ENCODE measurements at places on chromosomes 3 and 15.
A peak's percentile ranks its signal among the peaks of the same experiment; 100 is the strongest.

- no peak for DNase-seq
These were observed 127.0 kb upstream of the ROBO2 start for GRCh38 chr3:76912841-76913383.

GRCh38 chr3:126979046-126979628 is 3.8 kb upstream of the PLXNA1 start:
- no peak for DNase-seq

- DNase-seq, result no peak
These were observed 86.6 kb downstream of the HMG20A start for GRCh38 chr15:77507143-77507897.

DNA sequence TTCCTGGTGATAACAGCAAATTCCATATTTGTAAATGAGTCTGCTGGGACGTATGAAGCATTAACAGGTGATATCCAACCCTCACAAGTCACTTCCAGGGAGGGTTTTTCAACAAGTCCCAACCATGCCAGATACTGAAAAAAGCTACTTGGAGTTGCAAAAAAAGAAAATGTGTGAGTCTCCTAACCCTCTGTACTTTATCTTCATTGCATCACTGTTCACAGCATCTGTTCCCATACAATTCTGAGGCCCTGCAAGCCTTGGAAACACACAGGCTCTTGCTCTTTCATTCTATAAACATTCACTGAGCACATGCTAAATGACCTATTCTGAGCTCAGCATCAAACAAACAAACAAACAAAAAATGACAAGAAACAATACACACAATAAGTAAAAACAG is 120.8 kb downstream of the RFTN1 start:
- no peak for DNase-seq

DNA sequence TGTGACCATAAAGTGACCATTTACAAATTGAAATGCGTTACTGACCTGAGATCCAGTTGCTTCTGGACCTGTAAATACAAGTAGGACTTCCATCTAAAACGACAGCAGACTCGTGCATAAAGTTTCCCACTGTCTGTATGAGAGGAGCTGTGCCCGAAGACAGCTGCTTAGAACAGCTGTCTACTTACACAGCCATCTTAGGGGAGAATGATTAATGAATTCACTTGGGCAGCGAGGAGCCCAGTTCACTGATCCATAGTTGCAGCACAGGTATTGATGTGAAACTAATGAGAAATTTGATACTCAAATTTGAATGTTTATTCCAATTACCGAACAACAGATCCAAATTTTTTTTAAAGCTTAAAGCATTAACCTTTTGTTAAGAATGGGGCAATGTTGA is 748.1 kb downstream of the NR2F2 start:
- no peak for DNase-seq

DNA sequence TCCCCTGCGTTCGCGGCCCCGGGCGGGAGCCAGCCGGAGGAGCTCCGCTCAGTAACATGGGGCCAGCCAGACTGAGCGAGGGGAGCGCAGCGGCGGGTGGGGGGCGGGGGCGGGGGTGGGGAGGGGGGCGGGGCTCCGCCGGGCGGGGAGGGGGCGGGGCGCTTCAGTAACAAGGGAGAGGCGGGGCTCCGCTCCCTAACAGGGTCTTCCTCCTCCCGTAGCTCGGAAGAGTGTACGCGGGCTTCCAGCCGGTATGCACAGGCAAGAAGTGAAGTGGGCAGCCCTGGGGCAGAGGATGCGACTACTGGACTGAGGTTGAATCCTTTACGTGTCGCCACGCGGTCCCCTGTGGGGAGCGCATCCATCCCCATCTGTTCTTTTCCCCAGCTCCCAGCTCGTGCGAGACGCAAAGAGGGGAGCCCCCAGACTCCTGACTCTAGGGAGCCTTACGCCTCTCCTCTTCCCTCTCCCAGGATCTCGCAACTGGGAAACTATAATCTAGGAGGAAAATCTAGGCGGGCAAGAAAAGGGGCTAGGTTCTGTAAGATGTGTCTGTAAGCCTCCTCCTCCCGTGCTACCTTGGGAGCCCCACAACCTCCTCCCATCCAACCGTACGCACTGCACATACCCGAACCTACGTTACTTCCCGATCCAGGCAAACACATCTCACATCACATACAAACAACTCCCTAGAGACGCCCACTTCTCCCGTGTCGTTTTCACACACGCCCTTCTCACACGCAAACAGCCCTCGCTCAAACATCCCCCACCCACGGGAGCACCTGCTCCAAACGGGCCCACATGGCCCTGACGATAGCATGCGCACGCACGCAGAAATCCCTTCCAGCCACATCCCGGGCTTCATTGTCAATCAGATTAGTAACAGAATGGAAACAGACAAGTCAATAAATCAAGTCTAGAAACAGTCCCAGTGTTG is at the start of gene SHF:
SHF (minus strand) TSS at position 73 of the 937 bp plus-strand sequence; CDS start at position 58, 15 bp downstream.
- peak; percentile 32 for DNase-seq

DNA sequence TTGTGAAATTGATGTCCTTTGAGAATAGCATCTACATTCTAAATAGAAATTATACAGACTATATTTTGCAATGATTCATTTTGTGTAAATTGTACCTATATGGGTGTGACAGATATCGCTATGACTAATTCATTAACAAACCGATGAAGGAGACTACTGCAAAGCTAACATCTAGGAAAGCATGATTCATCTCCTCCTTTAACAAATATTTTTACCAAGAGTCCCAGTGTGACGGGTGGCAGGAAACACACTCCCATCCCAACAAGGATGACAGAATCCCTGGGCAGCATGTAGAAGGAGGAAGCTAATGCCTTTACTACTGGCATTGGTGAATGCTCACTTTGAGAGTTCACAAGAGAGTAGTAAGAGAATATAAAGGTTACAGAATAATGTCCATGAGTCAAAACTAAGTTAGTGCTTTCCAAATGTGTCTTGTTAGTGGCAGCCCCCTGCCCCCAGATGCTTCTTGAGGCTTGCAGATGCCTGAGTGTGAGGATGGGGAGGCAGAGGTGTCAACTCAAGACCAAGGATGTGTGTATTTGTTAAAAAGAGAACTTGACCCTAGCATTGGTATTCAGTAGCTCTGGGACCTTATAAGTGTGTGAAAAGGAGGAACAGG is 180.6 kb downstream of the FMN1 start:
- no peak for DNase-seq

DNA sequence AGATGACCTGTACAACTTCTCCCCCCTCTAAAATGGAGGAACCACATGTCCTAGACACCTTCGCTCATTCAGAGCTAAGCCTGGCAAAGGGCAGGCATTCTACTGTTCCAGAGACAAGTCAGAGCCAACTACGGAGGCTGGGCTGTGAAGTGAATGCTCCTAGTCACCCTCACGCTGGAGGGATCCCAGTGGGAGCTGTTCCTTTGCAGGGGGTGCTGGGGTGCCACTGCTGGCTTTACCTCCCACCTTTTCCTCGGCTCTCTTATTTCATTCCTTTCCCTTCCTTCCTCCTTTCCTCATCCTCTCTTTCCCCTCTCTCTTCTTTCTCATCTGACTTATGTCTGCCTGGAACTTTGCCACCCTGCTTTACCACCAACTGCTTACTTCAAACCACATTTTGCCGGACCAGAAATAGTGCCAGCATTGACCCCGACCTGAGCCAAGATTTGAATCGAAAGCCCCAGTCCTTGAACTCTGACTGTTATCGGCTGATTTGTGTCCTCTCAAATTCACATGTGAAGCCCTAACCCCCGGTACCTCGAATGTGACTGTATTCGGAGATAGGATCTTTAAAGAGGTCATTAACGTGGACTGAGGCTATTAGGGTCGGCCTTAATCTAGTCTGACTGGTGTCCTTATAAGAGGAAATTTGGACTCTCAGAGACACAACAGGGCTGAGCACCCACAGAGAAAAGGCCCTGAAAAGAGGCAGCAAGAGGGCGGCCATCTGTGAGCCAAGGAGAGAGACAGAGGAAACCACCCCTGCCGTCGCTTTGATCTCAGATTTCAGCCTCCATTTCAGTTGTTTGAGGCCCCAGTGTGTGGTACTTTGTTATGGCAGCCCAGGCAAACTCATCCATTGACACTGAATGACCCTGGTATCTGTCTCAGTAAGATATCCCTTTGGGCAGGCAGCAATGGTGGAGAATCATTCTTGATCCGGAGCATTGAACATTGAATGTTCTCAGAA is 31.3 kb upstream of the TBC1D21 start:
- no peak for DNase-seq

DNA sequence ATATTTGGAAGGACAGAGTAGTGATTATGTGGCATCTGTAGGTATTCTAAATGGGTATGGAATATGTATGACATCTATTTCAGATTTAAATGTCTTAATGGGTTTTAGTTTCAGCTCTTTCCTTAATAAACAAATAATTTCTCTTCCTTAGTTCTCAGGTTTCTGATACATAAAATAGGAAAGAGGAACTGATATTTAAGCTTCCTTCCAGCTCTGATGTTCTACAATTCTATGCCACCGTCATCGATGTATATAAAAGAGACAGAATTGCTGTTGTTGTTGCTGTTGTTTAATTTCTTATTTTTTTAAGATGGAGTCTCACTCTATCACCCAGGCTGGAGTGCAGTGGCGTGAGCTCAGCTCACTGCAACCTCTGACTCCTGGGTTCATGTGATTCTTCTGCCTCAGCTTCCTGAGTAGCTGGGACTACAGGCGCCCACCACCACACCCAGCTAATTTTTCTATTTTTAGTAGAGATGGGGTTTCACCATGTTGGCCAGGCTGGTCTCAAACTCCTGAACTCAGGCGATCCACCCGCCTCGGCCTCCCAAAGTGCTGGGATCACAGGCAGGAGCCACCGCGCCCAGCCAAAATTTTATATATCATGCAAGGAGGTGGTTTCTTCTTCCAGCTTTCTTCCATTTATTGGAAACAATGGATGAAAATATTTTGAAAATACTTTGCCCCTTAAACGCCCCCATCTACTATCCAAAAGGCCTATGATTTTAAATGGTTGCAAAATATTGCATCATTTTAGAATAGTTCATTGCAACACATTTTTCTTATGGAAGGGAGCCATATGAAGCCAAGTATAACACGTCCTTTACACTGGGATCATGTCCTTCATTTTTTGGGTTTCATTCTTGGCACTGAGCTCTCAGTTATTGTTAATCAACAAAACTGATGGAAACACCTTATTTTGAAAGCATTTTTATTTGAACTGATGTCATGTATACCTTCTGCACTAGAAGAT is 13.9 kb upstream of the C15orf61 start:
- DNase-seq, result no peak

- no peak for DNase-seq
These were observed 79.2 kb upstream of the OCA2 start for GRCh38 chr15:28178290-28178689.

DNA sequence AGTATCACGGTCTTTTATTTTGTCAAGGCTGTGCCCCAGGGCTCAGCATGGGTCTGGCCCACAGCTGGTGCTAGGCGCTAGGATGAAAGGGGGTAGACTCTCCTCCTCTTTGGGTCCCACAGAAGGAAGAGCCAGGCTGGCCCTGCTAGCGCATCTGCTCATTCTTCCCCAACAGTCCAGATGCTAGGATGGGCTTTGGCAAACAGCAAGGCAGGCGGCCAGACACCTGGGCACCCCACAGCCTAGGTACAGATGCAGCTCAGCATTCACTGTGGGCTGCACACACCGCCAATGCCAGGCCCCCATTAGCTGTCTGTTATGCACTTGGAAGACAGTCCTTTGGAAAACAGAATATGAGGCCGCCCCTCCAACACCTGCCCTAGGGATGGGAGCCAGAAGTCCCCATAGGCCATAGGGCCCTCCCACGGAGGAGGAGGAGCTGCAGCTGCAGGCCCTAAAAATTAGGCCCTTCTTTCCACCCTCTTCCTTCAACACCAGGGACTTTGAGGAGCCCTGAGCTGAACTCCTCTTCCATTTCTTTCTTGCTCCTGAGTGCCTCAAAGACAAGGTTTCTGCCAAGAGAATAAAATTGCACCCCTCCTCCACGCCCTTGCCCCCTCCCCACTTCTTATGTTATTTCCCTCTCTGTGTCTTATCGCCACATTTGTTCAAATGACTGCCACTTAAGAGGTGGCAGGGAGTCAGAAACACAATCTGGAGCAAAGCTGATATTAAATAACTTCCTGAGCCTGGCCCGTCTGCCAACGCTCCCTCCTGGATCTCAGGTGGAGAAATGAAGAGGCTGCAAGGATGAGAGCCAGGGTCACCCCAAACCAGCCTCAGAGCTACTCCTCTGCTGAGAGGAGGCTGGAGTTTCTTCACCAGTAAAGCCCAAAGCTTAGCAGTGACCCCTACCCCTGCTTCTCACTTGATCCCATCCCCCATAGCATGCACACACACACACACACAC is 13.7 kb downstream of the NTRK3 start:
- no peak for DNase-seq

- DNase-seq, result no peak
These were observed 60.0 kb downstream of the CHST2 start for GRCh38 chr3:143179603-143180002.

DNA sequence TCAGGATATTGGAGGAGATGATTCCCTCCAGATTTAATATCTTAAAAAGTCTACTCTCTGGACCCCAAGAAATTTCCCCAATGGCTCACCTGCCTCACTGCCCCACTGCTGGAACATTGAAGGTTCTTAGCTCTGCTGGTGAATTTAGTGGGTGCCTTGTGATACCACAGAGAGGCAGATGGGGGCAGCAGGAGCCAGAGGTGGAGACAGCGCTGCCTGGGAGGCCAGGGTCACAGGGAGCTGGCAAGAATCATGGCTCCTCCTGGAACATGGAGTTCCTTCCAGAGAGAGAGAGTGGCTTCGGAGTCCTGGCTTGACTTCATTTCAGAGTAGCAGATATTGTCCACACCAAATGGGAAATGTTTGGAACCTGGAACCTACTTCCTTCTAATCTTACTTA is 263.5 kb upstream of the CFAP20DC start:
- DNase-seq, result no peak

DNA sequence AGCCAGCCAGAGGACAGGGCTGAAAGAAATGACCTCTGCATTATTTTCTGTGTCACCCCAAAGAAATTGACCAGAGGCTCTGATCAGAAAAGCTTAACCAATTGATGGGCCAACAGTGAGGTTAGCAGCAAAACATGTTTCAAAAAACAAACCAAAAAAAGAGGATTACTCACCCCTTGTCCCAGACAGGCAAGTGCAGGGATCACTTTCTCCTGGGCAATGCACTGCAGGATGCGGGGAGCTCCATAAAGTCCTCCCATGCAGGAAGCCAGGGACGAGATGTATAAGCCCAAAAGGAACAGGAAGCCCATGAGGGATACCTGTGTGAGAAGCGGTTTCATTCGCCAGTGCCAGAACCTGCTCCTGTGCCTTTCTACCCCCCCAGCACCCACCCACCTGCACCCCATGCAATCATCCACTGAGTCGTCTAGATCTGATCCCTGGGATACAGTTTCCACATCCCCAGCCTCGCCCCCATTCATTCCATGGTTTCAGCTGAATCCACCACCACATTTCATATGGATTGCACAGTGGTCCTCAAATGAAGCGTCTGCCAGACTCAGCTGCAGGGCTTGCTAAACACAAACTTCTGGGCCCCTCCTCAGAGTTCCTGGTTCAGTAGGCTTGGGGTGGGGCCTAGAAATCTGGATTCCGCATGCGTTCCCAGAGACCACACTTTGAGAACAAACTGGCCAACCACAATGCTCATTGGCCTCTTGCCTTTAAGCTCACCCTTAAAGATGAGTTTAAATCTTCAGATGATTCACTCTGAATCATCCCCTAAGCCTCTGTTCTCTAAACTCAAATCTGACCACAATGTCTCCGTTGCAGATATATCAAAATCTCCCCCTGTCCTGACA is 54.4 kb upstream of the HEG1 start:
- no peak for DNase-seq
